CD8-positive, alpha-beta memory T cell (primary cell): ENCODE measurements at places on chromosomes 6 and 20.

DNA sequence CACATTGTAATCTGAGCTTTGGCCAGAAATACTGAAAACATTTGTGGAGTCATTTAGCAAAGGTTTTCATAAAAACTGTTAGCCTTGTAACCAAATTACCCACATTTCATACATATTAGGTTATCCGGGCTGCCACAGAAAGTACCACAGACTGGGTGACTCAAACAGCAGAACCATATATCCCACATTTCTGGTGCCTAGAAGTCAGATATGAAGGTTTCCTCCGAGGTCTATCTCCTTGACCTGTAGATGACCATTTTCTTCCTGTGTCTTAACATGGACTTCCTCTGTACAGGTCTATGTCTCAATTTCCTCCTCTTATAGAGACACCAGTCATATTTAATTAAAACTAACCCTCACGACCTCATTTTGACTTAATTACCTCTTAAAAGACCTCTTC is 49.5 kb upstream of the SMIM28 start:
- no peak overlapping the region for H3K27ac ChIP-seq
- DNase-seq, result no peak
- no peaks in the 10 kb centered on the region for H3K4me1 ChIP-seq
- H3K4me3 ChIP-seq, result no peak overlapping the region
- no peaks in the 10 kb centered on the region for H3K36me3 ChIP-seq
- no peaks in the 10 kb centered on the region for H3K27me3 ChIP-seq

DNA sequence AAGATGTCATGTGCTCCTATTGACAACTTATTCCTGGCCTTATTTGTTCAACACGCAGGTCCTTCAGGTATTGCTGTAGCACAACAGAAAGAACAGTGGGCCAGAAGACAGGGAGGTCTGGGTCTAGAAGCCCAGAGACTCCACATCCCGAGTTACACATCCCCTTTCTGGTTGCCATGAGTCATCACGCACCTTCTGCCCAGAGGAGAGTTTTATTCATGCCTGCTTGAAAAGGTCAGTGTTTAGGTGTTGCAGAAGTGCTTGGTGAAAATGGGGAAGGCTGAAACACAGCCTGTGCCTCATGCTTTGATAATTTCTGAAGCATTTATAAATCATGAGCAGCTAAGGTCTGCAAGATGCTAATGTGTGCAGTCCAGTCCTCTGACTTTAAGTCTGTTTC is 256.4 kb downstream of the GMPR start:
- no peaks in the 10 kb centered on the region for H3K27me3 ChIP-seq
- no peaks in the 10 kb centered on the region for H3K36me3 ChIP-seq
- no peak overlapping the region for H3K27ac ChIP-seq
- DNase-seq, result no peak

GRCh38 chr20:12978613-12979495 is 29.9 kb upstream of the SPTLC3 start:
- no peaks in the 10 kb centered on the region for H3K36me3 ChIP-seq
- no peak overlapping the region for H3K27ac ChIP-seq
- no peak overlapping the region for H3K4me3 ChIP-seq
- H3K4me1 ChIP-seq, result no peaks in the 10 kb centered on the region
- no peaks in the 10 kb centered on the region for H3K27me3 ChIP-seq
- DNase-seq, result no peak

GRCh38 chr6:55918639-55919038 is 43.2 kb upstream of the BMP5 start:
- no peak for DNase-seq
- H3K4me3 ChIP-seq, result no peak overlapping the region
- H3K27me3 ChIP-seq, result no peaks in the 10 kb centered on the region

- H3K4me3 ChIP-seq, result no peak overlapping the region
- H3K27me3 ChIP-seq, result no peaks in the 10 kb centered on the region
- no peaks in the 10 kb centered on the region for H3K36me3 ChIP-seq
- H3K27ac ChIP-seq, result no peak overlapping the region
- no peaks in the 10 kb centered on the region for H3K4me1 ChIP-seq
- DNase-seq, result no peak
Observed at GRCh38 chr6:20919677-20920385, 385.6 kb downstream of the CDKAL1 start.

- no peak overlapping the region for H3K4me3 ChIP-seq
- no peak overlapping the region for H3K27ac ChIP-seq
Observed at GRCh38 chr20:9230406-9230805, 161.5 kb downstream of the PLCB4 start.

DNA sequence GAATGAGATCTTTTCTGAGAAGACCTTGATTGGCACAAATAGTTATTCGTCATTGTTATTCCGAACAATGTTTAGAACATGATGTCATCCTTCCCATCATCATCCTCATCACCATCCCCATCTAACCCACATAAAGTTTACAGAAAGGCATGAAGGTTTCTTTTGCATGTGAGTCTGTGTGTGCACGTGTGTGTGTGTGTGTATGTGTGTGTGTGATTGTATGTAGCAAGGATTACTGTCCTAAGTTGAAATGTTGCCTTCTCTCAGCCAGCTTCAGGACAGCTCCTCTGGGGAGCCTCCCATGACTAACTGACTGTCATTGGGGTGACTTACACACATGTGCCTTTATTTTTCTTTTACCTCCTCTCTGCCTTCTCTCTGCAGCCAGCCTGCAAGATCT is 113.5 kb downstream of the SLC22A3 start:
- no peak overlapping the region for H3K4me3 ChIP-seq
- H3K27ac ChIP-seq, result no peak overlapping the region
- H3K36me3 ChIP-seq, result no peaks in the 10 kb centered on the region
- peaks cover 70% of the 10 kb centered on the region for H3K4me1 ChIP-seq
- H3K27me3 ChIP-seq, result no peaks in the 10 kb centered on the region

- no peaks in the 10 kb centered on the region for H3K27me3 ChIP-seq
- H3K36me3 ChIP-seq, result peaks cover 13% of the 10 kb centered on the region
- H3K4me1 ChIP-seq, result peaks cover 53% of the 10 kb centered on the region
- no peak overlapping the region for H3K4me3 ChIP-seq
Observed at GRCh38 chr6:106110164-106110826, 24.2 kb downstream of the PRDM1 start.

- no peak for DNase-seq
- no peaks in the 10 kb centered on the region for H3K36me3 ChIP-seq
Observed at GRCh38 chr6:141165002-141165665, 967.6 kb upstream of the GJE1 start.

DNA sequence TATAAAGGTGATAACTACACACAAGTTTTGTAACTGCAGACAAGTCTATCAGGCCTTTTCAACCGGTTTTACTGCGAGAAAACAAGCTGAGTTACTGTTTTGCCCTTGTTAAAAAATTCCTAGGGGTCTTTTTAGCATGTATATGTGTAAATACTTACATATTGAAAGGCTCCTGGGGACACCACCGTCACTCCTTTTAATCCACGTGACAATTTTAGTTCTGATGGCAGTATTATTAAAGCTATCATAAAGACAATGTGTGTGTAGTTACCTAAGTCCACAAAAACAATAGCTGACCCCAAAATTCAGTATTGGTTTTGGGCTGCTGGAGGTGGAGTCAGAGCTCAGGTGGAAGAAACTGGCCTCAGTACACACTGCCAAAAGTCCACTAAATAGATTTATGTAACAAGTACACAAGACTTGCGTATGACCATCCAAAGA is 41.3 kb upstream of the HFE start:
- H3K4me3 ChIP-seq, result no peak overlapping the region
- no peaks in the 10 kb centered on the region for H3K27me3 ChIP-seq
- no peak for DNase-seq
- H3K4me1 ChIP-seq, result peaks cover 10% of the 10 kb centered on the region
- H3K36me3 ChIP-seq, result no peaks in the 10 kb centered on the region
- H3K27ac ChIP-seq, result no peak overlapping the region

DNA sequence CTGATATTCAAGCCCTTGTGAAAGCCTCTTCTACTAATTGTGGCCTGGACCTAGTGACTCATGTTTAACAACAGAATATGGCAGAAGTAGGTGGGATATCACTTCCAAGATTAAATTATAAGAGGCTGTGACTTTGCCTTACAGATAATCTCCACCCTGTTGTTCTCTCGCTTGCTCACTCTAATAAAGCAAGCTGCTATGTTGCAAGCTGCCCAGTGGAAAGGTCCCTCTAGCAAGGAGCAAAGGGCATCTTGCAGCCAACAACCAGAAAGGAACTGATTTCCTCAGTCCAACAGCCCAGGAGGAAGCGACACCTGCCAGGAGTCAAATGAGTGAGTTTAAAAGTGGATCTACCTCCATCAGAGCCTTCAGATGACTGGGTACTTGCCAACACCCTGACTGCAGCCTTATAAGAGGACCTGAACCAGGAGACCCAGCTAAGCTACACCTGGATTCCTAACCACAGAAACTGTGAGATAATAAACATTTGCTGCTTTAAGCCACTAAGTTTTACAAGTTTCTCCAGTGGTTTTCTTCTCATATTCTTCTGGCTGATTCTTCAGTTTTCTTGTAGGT is 112.6 kb downstream of the FRK start:
- no peaks in the 10 kb centered on the region for H3K27me3 ChIP-seq
- H3K36me3 ChIP-seq, result no peaks in the 10 kb centered on the region
- H3K4me1 ChIP-seq, result no peaks in the 10 kb centered on the region
- H3K4me3 ChIP-seq, result no peak overlapping the region
- no peak for DNase-seq
- H3K27ac ChIP-seq, result no peak overlapping the region

DNA sequence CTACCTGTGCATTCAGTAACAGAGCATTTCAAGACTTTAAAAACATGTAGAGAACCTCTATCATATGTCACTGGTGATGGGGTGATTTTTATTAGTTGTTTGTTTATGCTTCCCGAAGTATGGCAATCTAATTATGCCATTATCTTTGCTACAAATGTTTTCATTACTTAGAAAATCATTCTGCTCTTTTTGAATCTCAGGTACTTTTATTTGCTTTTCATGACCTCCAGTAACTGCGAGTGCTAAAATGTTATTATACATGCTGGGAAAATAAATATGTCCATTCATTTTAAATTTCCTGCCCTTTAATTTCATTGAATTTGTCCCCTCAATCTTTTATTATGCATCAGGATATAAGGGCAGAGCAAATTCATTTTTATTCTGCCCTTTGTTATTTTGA is 515.7 kb downstream of the NKAIN2 start:
- H3K27ac ChIP-seq, result no peak overlapping the region
- H3K4me3 ChIP-seq, result no peak overlapping the region
- no peak for DNase-seq

DNA sequence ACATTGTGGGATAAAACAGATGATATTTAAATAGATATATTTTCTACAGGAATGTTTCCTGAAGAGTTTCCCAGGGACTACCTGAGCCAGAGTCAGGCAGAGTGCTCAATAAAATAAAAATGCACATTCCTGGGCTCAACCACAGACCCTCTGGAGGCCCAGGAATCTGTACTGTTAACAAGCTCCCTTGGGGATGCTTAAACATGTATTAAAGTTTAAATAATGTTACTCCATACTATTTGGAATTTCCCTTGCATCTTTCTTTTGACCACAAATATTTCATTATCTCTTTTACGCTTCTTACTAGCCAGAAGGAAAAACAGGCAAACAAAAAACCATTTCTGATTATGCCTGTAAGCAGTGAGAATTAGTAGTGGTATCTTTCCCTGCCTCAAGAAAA is 42.3 kb downstream of the GPR63 start:
- DNase-seq, result no peak
- H3K4me1 ChIP-seq, result no peaks in the 10 kb centered on the region
- H3K27ac ChIP-seq, result no peak overlapping the region
- no peaks in the 10 kb centered on the region for H3K27me3 ChIP-seq

GRCh38 chr6:136723780-136724179 is 68.5 kb downstream of the MAP3K5 start:
- no peaks in the 10 kb centered on the region for H3K27me3 ChIP-seq
- peaks cover 5% of the 10 kb centered on the region for H3K4me1 ChIP-seq
- H3K4me3 ChIP-seq, result no peak overlapping the region
- no peaks in the 10 kb centered on the region for H3K36me3 ChIP-seq
- peak; percentile 27 for DNase-seq
- no peak overlapping the region for H3K27ac ChIP-seq

GRCh38 chr20:46009816-46010215 is 1.1 kb downstream of the MMP9 start:
- H3K27ac ChIP-seq, result no peak overlapping the region
- peaks cover 71% of the 10 kb centered on the region for H3K4me1 ChIP-seq
- H3K4me3 ChIP-seq, result no peak overlapping the region
- no peak for DNase-seq

GRCh38 chr6:51077821-51078518 is 259.3 kb downstream of the TFAP2B start:
- no peak for DNase-seq
- H3K27me3 ChIP-seq, result no peaks in the 10 kb centered on the region
- H3K4me3 ChIP-seq, result no peak overlapping the region
- H3K27ac ChIP-seq, result no peak overlapping the region
- no peaks in the 10 kb centered on the region for H3K36me3 ChIP-seq

GRCh38 chr20:56636716-56637115 is 7.6 kb downstream of the TFAP2C start:
- H3K36me3 ChIP-seq, result no peaks in the 10 kb centered on the region
- H3K27me3 ChIP-seq, result no peaks in the 10 kb centered on the region
- H3K4me3 ChIP-seq, result no peak overlapping the region
- no peaks in the 10 kb centered on the region for H3K4me1 ChIP-seq

DNA sequence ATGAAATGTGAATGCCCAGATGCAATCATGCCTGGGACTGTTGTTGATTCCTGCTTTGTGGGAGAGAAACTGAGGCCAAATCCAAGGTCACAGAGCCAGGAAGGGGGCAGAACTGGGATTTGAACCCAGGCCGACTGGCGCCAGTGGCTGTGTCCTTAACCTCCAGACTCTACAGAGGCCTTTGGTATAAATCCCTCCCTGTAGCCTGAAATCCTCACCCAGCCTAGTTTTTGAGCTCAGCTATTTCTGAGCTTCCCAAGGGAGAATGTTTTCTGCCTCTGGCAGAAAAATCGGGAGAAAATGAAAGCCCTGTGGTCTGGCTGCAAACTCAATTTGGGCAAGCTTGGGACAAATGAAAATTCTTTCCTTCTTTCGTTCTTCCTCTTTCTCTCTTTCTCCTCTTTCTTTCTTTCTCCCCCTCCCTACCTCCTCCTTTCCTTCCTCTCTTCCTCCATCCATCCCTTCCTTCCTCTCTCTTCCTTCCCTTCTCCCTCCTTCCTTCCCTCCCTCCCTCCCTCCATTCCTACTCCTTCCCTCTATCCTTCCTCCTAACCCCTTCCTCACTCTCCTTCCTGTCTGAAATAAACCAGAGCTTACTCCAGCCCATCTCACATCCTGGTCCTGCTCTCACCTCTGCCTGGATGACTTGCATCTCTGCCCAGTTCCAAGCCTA is 34.9 kb downstream of the SNAI1 start:
- H3K36me3 ChIP-seq, result no peaks in the 10 kb centered on the region
- H3K27ac ChIP-seq, result no peak overlapping the region
- no peaks in the 10 kb centered on the region for H3K27me3 ChIP-seq
